Left colon (tissue), 2 donors: ENCODE measurements at places on chromosomes 7 and 10. TPM values are rescaled to one million over a fixed set of nuclear protein-coding genes. Genes with fewer than 3 reads are reported as not detected.

LIPK gene
- total RNA-seq = not detected

ENTPD1 gene
- 14.4 TPM for total RNA-seq

IFIT1B gene
- total RNA-seq = not detected

GDI2 gene
- total RNA-seq = 218 TPM

FAM237B gene
- total RNA-seq = not detected

ECHDC3 gene
- 10.5 TPM for total RNA-seq

NXPH1 gene
- not detected for total RNA-seq

EN2 gene
- not detected for total RNA-seq

CFAP58 gene
- 0.09 TPM for total RNA-seq

OR2A12 gene
- not detected for total RNA-seq

SFMBT2 gene
- total RNA-seq = 3.4 TPM

SFXN2 gene
- 11.7 TPM for total RNA-seq

GFRA1 gene
- total RNA-seq = 5.1 TPM

ANK3 gene
- total RNA-seq = 103 TPM

VPS37D gene
- total RNA-seq = 0.78 TPM

SLC26A5 gene
- 0.22 TPM for total RNA-seq

LAMB1 gene
- total RNA-seq = 95.9 TPM

TYSND1 gene
- total RNA-seq = 20.0 TPM

CDC14C gene
- not detected for total RNA-seq

FAM24A gene
- total RNA-seq = not detected

LRRC4 gene
- 0.24 TPM for total RNA-seq

ANXA8 gene
- not detected for total RNA-seq

ANKRD7 gene
- not detected for total RNA-seq

NEUROG3 gene
- 0.81 TPM for total RNA-seq

TAF5 gene
- total RNA-seq = 4.3 TPM

COA1 gene
- total RNA-seq = 33.2 TPM

NKX1-2 gene
- not detected for total RNA-seq

CAMK2B gene
- 0.61 TPM for total RNA-seq

MET gene
- 41.2 TPM for total RNA-seq

RBM48 gene
- 9.4 TPM for total RNA-seq

CLCN1 gene
- not detected for total RNA-seq
